ENCODE measurements at places on chromosomes 1 and 21.
A peak's percentile ranks its signal among the peaks of the same experiment; 100 is the strongest.

DNA sequence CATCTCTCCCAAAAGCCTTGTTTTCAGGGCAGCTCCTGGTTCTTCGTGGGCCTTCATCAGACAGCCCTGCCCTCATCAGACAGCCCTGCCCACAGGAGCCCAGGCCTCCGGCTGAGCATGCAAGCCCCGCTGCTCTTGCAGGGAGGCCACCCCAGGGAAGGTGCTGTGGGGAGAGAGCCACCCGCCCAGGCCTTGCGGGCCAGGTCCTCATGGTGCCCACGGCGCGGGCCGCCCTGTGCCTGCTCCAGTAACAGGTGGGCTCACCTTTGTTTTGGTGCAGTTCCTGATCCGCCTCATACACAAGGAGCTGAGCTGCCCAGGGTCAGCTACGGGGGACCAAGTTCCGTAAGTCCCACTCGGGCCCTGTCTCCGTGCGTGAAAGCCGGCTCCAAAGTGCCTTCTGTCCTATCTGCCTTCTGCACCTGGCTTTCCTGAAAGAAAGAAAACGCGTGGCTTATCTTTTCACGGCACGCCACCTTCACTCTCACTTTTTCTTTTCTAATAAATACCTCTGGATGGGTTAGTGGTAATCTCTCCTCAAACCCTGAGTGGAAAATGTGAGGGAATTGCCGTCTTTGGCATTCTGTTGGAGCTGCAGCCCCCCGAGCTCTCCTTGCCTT is 65.9 kb downstream of the SLC37A1 start:
- no peak for DNase-seq

DNA sequence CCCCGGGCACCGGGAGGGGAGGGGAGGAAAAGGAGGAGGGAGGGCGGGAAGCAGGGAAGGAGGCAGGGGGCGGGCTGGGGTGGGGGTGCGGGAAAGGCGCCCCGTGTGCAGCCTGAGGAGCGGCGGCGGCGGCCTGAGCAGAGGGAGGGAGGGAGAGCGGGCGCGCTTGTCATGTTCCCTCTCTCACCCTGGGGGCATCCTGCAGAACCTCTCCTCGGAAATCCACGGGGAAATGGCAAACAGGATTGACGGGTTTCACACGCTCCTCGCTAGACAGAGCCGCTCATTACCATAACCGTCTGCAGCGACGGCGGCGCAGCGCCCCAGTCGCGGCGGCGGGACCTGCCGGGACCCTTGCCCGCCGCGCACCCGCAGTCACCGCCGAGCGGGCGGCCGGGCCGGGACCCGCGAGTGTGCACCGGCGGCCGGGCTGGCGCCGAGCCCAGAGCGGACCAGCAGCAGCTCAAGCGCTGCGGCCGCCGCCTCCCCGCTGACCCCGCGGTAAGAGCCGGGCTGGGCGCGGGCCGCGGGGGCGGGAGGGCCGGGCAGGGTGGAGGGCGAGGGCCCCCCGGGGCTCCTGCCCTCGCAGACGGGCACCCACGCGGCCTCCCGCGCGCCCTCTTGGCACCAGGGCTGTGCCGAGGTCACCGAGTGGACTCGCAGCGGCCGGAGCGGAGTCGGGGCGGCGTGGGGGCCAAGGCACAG is at the start of gene SERTAD4:
Gene SERTAD4 (plus strand): TSS at position 286 of the 705 bp plus-strand sequence. CDS start 5,165 bp downstream, outside the sequence.
- DNase-seq, result no peak

- no peak for DNase-seq
These were observed 156.7 kb downstream of the PRDM16 start for GRCh38 chr1:3225661-3226060.

DNA sequence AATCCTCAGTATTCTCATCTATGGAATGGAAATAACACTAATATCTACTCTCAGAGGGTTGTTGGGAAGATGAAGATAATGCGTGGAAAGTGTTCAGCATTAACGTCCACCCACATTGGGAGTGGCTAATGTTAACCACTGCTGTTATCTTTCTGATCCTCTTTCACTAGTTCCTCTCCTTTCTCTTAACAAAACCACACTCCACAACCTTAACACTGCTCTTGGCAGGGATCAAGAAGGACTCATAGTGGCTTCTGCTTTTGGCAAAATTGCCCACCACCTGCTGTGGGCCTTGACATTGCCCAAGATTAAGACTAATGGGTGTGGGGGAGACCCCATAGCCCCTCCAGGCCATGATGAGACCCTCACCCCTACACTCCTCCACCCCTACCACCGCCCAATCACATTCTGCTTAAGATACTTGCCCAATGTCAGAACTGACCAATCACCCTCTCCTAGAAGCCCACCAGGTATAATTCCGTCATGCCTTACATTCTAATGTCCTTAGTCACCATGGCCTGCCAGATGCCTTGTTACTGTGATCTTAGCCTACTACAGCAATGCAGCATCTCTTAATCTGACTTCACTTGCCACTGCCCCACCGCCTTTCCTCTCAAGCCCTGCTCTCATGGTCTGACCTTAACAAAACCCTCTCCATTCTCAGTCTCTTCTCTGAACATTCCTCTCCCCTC is 27.1 kb downstream of the DHCR24 start:
- DNase-seq, result peak; percentile 15

GRCh38 chr1:208242146-208242545 is 2.0 kb downstream of the PLXNA2 start:
- no peak for DNase-seq

GRCh38 chr1:212873518-212873917 is 15.4 kb downstream of the FLVCR1 start:
- no peak for DNase-seq

GRCh38 chr1:218339267-218339831 is 5.8 kb upstream of the TGFB2 start:
- peak; percentile 67 for DNase-seq

DNA sequence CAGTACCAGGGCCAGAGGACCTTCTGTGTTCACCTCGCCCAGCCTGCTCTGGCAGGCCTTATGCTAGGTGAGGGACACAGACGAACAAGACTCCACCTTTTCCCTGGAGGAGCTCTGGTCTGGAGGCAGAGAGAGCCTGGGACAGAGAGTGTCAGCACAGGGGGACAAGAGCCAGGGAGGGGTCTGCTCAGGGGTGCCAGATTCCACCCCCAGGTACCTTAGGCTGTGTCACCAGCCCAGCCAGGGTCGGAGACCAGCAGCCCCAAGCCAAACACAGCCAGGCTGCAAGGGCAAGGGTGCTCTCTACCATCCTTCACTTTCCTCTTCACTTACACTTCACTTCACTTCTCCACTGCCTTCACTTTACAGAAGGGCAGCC is 4.3 kb upstream of the LRP8 start:
- DNase-seq, result no peak

GRCh38 chr1:163071405-163072255 is 2.5 kb downstream of the RGS4 start:
- peak; percentile 51 for DNase-seq

DNA sequence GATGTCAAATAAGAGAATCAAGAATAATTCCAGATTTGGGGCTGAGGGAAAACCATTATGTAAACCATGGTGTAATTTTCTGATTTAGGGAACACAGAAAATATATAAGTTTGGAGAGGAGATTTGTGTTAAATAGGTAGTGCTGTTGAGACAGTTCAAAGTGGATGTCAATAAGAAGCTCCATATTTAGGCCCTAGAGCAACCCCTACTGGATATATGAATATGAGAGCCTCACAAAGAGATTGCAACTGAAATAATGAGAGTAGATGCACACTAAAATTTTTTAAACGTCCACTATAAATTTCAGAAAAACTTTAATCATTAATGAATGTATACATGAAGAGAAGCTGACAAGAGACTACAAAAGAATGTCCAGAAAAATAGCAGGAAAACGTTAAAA is 1447.8 kb upstream of the PRMT6 start:
- peak; percentile 53 for DNase-seq

DNA sequence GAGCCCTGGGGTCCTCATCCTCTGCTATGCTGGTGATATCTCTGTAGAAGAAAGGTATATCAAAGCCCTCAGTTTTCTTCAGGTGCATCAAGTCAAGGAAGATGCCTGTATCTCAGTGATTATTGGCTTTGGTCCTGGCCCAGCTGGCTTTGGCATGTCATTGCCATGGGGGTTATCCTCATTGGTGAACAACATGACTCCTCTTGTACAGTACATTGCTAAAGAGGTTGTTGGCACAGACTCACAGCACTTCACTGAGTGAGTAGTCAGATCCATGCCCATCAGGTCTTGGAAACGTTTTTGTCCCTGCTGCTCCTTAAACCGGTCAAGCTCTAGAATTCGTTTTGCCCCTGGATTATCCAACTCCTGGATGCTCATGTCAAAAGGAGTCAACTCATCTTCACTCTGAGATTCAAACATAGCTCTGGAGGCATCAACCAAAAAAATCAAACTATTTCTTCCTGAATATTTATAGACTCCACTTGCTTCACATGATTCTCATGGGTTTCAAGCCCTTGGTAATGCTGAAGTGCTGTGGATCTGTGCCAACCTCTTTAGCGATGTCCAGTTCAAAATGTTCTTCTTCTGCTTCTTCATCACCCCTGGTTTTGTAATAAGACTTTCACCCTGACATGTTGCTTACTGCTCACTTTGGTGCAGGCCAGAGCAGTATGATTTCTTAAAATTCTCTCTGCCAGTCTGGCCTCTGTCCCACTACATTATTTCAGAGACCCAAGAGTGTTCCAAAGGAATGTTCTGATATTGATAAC is 43.0 kb upstream of the RAB3GAP2 start:
- no peak for DNase-seq

DNA sequence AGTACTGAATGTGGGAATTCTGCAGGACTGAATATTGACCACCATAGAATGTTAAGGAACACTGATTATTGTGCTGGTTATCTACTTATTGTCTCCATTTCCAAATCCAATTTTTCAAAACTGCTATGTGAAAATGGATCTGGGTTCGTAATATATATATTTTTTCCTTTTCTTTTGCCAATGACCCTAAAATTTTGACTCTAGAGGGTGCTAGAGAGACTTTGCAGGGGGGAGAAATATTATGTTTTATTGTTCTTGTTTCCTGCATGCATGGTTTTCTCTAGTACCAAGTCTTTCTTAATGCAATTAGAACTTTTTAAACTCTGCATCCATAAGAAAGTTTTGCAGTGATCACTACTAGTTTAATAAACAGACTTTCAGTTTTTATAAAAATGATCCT is 1256.9 kb downstream of the BRINP3 start:
- DNase-seq, result peak; percentile 22

DNA sequence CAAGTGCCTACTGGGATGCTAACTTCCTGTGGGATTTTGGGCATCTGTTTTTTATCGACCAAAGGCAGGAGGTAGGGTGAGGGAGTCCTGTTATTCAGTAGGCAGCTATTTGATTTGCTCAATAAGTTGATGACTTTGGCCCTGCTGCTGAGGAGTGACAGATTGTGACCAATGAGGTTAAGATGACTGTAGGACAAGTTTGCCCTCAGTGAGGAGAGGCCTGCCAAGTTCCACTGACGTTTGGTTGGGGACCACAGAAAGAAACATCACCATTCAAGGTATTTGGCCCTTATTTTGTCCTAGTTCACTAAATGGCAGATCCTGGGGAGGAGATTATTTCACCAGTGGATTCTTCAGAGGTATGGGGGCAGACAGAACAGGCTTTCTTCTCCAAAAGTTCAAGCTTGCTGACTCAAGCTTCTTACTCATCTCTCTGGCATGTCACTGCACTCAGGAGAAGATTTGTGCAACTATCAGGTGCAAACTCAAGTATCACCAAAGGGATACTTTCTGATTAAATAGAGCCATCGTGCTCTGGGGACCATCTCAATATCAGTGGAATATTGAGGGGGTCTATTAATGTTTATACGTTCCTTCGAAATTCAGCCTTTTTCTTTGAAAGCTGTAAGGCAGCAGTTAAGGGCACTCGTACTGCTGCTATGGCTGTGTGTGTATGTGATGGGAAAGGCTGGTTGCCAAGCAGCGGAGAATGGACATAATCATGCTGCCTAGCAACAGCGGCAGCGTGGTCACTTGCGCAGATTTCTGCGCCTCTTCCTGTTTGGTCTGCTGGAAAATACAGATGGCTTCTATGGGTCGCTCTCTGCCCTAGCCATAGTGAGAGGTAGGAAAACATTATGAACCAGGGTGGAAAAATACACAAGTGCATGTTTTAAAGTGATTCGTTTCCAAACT is 78.7 kb downstream of the PBX1 start:
- DNase-seq, result no peak

DNA sequence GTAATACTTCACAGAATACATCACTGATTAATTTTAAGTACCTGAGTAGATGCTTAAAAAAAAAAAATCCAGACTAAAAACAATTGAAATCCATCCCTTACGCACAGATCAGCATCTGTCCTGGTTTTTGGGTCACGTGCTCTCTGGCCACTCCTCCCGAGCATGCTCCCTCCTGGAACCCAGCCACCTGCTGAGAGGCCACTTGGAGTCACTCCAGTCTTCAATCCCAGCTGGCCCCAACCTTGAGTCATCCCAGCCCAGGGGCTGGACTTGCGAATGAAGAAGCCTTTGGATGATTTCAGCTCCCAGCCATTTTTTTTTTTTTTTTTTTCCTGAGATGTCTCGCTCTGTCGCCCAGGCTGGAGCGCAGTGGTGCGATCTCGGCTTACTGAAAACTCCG is 8.9 kb downstream of the MAP1LC3C start:
- no peak for DNase-seq

DNA sequence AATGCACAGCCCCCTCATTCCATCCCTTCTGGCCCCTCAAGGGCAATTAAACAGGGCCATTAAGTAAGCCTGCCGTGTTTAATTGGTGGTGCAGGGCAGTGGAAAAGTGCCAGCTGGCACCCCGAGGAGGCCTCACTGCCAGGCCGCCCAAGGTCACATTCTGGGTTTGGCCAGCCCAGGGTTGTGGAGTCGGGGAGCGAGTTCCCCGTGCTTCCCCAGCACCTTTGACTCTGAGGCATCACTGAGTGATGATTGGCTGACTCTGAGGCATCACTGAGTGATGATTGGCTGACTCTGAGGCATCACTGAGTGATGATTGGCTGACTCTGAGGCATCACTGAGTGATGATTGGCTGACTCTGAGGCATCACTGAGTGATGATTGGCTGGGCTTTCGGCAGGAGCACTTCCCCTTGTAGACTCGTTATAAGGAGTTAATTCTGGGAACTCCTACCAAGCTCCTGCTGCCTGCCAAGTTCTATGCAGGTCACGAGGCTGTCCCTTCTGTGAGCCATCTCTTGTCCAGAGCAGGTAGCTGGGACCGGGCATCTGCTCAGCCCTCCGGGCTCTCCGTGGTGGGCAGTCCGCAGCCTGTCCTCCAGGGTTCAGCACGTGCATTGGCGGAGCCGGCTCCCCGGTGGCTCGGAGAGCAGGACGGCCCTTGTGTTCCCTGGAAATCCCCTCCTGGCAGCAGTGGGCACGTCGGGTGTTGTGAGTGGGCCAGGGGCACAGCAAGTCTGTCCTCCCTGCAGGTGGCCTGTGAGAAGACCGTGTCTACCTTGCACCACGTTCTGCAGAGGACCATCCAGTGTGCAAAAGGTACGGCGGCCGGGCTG is 20.9 kb downstream of the CSTB start:
- DNase-seq, result no peak

DNA sequence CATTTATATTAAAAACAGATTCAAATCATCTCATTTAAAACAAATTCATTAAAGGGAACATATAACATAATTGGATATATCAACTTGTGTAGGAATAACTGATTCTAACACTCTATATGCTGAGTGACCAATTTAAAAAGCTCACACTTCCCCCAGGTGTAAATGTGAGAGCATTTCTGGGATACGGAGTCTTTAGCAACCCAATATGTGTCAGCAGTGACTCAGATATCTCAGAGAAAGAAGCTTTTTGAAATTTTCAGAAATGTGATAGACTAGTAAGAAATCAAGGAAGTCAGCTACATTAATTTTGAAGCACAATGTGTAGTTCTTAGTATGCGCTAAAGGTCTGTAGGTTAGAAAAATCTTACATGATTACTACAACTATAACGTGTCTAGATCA is 87.9 kb upstream of the SERTAD4 start:
- DNase-seq, result no peak

- DNase-seq, result peak; percentile 72
These were observed 39.4 kb downstream of the ABCG1 start for GRCh38 chr21:42258150-42258884.

GRCh38 chr1:161117759-161118581 is at the start of the genes NIT1 and PFDN2:
Gene NIT1, plus strand, starts transcription at chr1:161118105. Its CDS starts 72 bp downstream, at chr1:161118177.
Gene PFDN2, minus strand, starts transcription at chr1:161118037. Its CDS starts 11 bp downstream, at chr1:161118026.
- DNase-seq, result peak; percentile 77
